ENCODE measurements at places on chromosomes 16 and 17.

DNA sequence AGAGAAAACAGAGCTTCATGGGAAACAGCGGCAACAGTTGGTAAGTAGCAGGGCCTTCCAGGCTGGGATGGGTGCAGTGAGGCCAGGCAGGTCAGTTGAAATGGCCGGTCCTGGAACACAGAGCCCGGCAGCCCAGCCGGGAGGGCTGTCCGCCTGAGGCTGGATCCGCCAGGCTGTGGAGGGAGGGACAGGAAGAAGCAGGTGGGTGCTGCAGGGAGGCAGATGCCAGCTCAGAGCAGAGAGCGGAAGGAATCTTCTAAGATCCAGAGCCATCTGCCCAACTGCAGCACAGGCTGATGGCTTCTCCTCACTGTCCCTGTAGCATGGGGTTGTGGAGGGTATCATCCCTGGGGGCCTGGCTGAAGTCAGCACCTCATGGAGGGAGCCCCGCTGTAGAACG lies 599 bp downstream of the RNF112 start:
- DNase-seq = no peak

GRCh38 chr17:49993423-49994060 lies 1.5 kb downstream of the DLX3 start:
- no peak for DNase-seq

- DNase-seq = no peak
Measured at GRCh38 chr17:73030501-73030921, 62.0 kb downstream of the SLC39A11 start.

- no peak for DNase-seq
Measured at GRCh38 chr17:83008526-83008925, 70.9 kb upstream of the METRNL start.

DNA sequence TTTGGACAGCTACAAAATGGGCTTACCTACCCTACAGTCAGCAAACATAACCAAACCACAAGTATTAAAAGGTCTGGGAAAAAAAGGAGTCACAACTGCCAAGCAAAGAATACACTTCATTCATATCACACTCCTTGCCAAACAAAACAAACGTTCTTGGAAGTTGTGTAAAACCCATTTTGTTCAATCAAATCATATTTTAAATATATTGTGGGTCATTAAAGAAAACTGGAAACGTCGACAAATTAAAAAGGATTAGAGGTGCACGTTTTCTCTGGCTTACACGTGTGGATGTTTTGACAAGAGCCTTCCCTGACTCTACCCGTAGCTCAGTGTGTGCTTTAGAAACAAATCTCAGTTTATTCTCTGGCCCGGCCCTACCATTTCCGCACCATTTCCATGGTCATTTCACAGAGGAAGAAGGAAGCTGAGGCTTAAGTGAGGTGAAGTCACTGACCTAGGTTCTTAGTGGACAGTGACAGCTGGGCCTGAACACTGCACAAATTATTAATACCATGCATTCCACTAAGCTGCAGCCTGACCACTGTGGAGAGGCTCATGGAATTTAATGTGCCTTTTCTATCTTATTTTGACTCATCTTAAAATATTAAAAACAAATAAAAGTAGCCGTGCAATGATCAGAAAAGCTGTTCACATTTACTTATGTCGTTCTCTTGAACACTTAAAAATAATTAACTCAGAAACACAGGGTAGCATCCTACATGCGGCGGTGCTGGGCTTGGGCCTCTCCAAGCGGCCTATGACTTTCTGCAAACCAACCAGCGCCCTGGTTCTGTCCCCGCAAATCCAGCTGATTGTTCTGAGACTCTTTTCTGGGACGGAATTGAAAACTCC lies 968 bp downstream of the CEP112 start:
- DNase-seq = no peak

GRCh38 chr17:76847031-76847430 lies 21.2 kb upstream of the MGAT5B start:
- DNase-seq = no peak

DNA sequence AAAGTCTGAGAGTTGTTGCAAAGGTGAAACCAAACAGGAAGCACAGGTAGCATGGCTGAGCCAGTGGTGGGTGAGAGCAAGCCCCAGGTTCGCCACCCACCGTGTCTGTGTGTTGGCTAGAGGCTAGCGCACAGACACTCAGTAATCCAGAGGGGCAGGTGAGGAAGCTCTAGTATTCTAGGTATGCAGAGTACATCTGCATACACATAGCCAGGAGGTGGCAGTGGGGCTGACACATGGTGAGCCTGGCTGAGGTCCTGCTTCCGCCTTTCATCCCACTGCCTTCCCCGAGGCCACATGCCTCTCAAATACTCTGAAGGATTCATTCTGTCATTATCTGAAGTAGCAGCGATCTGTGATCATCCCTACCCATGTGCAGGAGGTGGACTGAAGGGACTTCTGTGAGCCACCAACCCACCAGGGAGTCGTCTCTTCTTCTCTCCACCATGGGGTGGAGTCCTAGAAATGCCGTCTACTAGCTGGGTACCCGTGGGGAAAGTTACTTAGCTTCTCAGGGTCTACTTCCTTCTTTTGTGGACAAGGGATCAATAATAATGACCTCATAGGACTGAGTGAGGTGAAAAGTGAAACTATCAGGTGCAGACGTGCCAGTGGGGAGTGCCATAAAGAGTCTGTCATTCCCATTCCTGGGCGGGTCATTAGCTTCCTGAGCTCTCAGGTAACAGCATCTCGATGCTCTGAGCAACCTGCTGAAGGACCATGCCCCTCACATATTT lies 36.0 kb upstream of the ICAM2 start:
- DNase-seq = peak; percentile 27

GRCh38 chr16:70703041-70703834 lies 17.4 kb upstream of the MTSS2 start:
- DNase-seq = peak; percentile 47

DNA sequence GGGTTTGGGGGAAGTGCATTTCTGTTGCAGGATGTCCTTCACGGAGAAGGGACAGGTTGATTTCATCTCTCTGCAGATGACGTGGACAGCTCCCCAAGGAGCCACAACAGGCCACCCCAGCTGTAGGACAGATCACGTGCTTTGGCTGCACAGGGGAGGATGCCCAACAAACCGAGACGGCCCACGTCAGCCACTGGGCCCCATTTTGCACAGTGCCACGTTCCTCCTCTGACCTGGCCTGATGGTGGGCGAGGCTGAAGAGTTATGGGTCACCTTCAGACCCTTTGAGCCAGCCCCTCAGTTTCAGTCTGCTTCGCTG lies 9.0 kb upstream of the RHBDL3 start:
- DNase-seq = no peak

DNA sequence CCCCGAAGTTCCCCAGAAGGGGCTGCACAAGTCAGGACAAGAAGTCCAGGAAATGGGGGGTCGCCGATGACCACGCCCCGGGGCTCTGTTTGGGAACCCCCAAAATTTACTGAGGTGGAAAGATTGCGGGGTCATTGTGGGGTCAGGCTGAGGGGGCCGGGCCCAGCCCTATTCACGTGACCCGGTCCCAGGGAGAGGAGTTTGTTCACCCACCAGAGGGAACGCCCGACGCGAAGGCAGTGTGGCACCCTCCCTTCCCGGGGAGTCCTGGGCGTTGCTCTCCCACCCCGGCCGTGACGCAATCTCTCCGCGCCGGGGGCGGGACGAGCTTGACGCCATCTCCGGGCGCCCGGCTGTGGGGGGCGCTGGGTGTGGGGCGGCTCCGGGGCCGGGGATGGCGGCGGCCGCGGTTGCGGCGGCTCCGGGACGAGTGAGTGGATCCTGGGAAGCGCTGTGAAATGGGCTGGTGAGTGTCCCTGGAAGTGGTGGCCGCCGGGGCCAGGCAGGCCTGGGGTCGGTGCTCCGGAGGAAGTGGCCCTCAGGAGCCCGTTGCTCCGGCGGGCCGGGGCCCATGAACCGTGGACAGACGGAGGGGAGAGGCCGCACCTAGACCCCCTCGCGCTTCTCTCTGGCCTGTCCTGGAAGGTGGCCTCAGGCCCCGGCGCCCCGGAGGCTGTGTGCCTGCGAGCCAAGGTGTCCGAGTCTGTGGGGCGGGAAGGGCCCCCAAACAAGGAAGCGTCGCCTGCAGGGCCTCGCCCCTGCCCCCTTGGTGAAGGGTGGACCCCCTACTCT lies at the start of gene ATXN1L:
Gene ATXN1L (plus strand): TSS at position 338 of the 792 bp plus-strand sequence. CDS start 3,765 bp downstream, outside the sequence.
- DNase-seq = peak; percentile 95

GRCh38 chr16:4051591-4051990 lies 64.7 kb downstream of the ADCY9 start:
- no peak for DNase-seq

DNA sequence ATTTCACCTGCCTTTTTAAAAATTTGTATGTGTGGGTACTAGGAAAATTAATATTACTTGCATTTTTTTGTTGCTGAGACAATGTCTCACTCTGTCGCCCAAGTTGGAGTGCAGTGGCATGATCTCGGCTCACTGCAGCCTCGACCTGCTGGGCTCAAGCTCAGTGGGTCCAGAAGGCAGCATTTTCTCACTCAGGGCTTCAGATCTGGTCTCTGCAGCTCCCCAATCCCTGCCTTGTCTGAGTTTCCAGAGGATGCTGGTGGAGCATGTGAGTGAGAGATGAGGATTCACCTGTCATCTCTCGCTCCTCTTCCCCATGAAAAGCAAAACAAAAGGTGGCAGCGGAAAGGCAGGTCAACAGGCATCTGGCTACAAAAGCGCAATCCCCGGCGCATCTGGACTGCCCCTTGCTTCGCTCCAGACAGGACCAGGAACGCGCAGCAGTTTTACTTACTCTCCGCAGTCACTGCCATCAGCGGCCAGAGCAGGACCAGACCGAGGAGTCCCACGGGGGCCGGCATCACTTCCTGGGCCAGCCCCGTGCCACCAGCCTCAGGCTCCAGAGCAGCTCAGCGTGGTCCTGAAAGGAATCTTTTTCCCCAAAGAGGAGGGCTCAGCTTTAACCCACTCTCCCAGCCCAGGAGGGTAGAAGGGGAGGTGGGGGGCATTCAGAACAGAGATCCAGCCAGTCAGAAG lies 59.9 kb downstream of the LITAF start:
- no peak for DNase-seq

- DNase-seq = peak; percentile 88
Measured at GRCh38 chr16:67666559-67667452, at the start of the genes C16orf86 and ENKD1. Gene C16orf86 (plus strand): TSS chr16:67666814. CDS start chr16:67666971, 157 bp downstream. Gene ENKD1 (minus strand): TSS chr16:67666750. CDS start chr16:67666442, 308 bp downstream.

DNA sequence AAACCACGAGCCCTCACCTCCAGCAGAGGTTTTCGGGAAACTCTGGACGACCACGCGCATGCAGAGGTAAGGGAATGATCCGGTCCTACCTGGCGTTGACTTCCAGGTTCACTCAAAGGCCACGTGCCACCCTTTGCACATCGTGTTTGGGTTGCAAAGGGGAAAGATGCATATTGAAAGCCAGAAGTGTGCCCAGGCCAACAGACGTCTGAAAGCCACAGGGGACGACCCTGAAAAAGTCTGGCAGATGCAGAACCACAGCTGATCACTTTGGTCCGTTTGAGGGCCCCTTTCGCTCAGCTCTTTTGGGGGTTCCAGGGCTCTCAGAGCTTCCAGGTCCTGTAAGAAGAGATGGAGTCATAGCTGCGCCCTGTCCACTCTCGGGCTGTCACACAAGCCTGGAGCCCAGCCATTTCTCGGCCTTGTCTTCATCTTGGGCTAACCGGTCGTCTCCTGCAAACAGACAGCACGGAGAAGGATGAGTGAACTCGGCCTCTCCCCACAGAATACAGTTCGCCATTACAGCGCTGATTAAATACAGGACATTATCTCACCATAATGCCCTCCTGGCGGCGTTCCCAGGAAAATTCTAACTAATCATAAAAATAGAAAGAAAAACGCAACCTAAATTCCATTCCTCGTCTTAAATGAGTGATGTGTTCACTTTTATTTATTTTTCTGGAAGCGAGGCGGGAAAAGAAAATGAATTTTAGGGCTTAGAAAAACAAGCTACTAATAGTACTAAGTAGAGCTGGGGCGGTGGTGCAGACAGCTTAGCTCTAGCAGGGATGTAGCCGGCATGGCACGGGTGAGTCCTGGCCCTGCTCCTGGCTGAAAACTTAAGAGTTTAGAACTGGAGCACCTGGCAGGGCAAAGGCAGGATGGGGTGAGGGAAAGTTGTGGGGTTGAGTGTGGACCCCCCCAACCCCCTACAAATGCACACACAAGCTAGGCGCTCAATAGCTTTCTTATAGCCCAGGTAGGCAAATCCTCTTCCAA lies 45.5 kb upstream of the ZFHX3 start:
- DNase-seq = no peak

DNA sequence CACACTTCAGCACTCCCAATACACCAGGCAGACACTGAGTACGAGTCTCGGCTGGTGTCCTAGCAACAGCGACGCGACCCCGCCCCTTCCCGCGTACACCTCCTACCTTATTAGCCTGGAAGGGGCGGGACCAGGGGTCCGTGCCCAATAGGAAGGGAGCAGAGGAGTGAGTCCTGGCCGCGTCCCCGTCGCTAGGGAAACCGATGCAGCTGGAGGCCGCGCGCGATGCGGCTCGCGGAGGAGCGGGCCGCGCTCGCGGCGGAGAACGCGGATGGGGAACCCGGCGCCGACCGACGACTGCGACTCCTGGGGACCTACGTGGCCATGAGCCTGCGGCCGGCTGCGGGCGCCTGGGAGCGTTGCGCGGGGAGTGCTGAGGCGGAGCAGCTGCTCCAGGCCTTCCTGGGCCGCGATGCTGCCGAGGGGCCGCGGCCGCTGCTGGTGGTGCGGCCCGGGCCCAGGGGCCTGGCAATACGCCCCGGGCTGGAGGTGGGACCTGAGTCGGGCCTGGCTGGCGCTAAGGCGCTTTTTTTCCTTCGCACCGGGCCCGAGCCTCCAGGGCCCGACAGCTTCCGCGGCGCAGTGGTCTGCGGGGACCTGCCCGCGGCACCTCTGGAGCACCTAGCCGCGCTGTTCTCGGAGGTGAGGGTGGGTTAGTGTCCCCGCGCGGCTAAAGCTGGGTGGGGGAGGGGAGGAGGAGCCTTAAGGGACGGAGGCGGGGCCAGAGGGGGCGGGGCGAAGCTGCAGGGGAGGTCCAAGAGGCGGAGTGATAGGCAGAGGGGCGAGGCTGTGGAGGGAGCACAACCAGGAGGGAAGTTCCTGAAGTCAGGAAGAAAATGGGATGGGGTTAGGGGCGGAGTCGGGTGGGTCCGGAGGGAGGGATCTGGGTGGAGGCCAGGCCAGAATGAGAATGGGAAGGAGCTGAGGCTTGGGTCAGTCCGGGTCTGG lies at the start of gene DNAH9:
Gene DNAH9 (plus strand): TSS at position 197 of the 948 bp plus-strand sequence. CDS start 29 bp downstream, at position 226.
- DNase-seq = peak; percentile 96

DNA sequence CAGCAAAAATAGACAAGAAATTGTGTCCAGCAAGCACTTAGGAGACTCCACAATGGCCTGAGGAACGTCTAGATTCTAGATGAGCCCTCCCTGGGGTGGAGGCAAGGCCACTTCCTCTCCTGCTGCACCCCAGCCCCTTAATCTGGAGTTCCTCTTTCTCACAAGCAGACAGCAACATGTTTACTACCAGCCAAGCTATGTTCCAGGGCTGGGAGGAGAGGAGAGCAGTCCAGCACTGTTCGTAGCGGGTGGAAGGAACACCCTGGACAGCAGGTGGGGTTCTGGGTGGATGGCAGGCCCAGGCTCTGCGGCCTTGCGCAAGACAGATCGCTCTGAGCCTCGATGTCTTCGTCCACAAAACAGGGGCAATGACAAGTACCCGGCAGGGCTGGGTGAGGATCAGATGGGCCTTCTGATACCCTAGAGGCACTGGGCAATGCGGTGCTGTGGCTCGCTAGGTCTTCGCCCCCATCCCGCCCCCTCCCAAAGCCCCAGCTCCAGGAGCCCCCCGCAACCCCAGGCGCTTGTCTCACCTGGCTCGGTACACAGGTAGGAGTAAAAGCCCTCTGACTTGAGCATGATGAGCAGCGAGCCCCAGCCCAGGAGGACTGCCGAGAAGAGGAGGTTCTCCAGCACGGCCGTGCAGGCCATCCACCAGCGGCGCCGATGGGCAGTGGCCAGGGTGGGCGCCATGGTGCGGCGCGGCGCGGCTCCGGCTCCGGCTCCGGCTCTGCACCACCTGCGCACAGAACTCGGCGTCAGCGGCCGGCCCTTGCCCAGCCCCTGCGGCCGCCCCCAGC lies 1.3 kb downstream of the SLC43A2 start:
- peak; percentile 44 for DNase-seq
